ENCODE measurements at places on chromosomes 5 and 9.

- DNase-seq: no peak
These were observed 1006.9 kb upstream of the CTNND2 start for GRCh38 chr5:12911156-12911555.

GRCh38 chr9:120902569-120903535, 23.7 kb downstream of the TRAF1 start:
- peak; percentile 43 for DNase-seq

GRCh38 chr5:178688551-178688950, 41.9 kb downstream of the ZNF354A start:
- no peak for DNase-seq

DNA sequence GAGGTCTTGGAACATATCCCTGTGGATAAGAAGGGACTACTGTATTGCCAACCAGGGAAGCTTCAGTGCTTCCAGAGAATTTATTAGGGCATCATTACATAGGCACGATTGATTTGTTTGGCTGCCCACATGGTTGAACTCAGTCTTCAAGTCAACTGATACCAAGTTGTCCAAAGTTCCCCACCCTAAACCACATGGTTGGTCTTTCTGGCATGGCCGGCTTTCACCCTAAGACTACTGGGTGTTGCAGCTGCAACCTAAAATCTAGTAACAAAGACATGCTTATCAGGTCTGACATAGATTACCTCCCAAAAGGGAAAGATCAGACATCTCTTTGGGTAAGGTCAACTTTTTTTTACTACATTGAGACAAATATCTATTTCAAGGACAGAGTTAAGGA, 37.0 kb downstream of the FAF2 start:
- no peak for DNase-seq

DNA sequence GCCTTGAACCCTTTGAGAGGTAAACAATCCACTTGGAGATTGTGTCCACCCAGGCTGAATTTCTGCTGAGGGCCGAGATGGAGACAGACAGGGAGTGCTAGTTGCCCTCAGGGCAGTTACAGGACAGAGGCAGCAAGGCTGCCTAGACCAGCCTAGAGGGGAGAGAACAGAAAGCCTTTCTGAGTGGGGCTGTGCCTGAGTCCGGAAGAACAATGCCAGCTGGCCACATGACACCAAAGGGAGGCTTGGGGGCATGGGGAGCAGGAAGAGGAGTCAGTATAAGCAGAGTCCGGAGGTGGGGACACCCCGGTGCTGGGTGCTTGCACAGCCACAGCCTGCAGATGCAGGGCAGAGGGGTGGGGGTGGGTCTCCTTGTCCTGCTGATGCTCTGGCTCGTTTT, 145.7 kb downstream of the CFAP90 start:
- DNase-seq: no peak

DNA sequence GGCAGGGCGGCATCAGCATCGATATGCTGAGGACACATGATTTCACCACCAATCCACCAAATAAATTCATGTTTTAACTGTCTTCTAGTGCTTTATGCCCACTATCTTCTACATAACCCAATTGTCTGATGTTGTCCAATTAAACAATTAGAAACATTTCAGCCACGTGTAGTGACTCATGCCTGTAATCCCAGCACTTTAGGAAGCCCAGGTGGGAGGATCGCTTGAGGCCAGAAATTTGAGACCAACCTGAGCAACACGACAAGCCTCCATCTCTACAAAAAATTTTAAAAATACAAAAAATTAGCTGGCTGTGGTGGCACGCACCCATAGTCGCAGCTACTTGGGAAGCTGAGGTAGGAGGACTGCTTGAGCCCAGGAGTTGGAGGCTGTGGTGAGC, 128.1 kb downstream of the MYO10 start:
- DNase-seq: no peak

GRCh38 chr5:124889850-124890249, 143.4 kb upstream of the ZNF608 start:
- no peak for DNase-seq

DNA sequence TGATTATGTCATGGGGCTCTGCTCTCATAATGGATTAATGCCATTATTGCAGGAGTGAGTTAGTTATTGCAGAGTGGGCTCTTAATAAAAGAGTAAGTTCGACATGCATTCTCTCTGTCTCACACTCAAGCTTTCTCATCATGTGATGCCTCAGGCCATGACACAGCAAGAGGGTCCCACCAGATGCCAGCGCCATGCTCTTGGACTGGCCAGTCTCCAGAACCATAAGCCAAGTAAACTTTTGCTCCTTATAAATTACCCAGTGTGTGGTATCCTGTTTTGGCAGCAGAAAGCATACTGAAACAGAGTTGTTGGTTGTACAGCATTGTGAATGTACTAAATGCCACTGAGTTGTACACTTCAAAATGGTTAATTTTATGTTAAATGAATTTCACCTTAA, 138.1 kb downstream of the MYO10 start:
- no peak for DNase-seq

DNA sequence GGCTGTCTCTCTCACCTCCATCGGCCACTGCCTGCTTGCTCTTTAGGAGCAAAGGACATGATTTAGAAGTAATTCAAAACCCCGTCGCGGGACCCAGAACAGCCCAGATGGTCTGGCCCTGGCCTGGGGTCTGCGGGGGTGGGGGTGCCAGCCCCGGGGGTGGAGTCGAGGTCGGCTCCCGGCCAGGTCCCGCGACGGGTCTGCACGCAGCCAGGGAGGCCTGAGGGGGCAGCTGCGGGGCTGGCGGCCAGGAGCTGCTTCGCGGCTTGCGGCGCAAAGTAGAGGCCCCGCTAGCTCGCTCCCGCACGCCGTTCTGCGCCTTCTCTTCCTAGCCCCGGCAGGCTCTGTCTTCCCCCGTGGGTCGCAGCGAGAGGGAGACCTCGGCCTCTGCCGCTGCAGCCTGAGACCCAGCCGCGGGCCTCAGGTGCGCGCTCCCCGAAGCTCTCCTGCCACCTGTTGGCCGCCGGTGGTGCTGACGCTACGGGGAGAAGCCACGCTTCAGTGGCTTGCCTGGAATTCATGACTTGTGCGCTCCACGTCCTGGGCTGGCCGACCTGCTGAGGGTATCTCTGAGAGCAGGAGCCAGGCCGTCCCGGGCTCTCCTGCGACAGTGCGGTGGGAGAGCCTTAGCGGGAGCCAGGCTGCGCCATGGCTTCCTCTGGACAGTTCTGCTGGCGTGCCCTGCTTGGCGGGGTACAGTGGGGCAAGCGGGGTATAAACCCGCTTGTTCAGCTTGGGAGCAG, 157.2 kb upstream of the PITX1 start:
- DNase-seq: peak; percentile 75

DNA sequence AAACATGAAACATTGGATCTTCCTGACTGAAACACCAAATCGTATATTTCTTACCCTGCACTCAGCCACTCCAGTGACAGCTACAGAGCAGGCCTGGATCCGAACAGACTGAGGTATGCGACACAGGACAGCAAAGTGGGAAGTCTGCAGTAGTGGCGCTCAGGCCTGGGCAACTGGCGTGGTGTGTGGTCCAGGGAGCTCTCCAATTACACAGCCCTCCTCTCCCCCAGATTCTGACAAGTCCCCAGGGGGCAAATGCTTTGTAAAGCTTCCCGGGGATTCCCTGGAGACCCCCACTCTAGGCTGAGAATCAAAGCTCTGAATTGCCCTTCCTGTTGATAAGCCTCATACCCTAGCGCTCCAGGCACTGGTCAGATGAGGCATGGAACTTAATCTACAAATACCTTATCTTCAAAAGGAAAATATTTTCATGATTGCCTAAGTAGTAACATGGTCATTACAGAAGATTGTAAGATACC, 104.8 kb upstream of the ERCC6L2 start:
- no peak for DNase-seq

- no peak for DNase-seq
These were observed 149.9 kb upstream of the ANKH start for GRCh38 chr5:15021266-15022046.

GRCh38 chr5:132296412-132297016, 2.3 kb downstream of the SLC22A4 start:
- DNase-seq: no peak

DNA sequence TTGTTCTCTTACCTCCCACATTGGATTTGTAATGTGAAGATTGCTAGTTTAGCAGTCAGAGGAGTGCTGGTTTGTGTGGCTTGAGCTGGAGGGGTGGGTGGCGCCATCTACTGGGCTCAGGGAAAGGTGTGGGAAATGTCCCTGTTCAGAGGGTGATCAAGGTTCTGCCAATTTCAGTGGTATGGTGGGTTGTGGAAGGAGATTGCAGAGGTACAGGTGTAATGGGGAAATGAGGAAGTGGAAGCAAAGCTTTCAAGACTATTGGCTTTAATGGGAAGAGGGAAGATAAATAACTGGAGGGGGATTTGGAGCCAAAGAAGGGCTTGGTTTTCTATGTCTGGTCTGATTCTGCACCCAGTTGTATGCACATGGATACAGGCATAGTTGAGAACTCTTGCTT, 76.4 kb downstream of the OSMR start:
- DNase-seq: peak; percentile 40

DNA sequence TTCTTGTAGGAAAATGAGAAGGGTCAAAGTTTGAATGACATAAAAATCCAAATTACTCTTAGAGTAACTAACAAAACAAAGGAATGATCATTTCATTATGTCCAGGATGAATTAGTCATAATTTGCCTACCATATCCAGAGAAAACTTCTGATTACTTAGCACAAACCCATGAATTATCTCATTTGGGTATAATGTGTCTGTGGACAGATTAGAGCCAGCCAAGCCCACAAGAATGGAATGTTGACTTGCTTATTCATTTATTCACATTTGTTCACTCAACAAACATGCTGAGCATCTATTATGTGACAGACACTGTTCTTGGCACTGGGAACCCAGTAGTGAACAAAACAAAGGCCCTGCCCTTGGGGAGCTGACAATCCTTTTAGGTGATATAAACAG, 87.4 kb downstream of the APBA1 start:
- no peak for DNase-seq

- no peak for DNase-seq
These were observed 1.6 kb upstream of the TMEM141 start for GRCh38 chr9:136789523-136789937.

GRCh38 chr9:87063246-87063645, 115.9 kb upstream of the GAS1 start:
- no peak for DNase-seq

DNA sequence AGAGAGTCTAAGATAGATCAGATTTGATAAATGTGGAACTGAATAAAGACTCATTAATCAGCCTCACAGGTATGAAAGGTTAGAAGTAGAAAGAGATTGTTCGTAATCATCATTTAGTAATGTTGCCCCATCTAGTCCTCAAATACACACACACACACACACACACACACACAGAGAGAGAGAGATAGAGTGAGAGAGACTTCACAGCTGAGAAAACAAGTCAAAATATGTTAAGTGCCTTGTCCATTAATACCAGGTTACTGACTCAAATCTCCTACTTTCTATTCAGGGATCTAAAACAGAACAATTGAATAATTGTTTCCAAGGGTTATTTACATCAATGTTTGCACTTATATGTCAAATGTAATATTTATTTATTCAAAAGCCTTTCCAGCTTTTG, 284.6 kb downstream of the MRPS30 start:
- DNase-seq: no peak

DNA sequence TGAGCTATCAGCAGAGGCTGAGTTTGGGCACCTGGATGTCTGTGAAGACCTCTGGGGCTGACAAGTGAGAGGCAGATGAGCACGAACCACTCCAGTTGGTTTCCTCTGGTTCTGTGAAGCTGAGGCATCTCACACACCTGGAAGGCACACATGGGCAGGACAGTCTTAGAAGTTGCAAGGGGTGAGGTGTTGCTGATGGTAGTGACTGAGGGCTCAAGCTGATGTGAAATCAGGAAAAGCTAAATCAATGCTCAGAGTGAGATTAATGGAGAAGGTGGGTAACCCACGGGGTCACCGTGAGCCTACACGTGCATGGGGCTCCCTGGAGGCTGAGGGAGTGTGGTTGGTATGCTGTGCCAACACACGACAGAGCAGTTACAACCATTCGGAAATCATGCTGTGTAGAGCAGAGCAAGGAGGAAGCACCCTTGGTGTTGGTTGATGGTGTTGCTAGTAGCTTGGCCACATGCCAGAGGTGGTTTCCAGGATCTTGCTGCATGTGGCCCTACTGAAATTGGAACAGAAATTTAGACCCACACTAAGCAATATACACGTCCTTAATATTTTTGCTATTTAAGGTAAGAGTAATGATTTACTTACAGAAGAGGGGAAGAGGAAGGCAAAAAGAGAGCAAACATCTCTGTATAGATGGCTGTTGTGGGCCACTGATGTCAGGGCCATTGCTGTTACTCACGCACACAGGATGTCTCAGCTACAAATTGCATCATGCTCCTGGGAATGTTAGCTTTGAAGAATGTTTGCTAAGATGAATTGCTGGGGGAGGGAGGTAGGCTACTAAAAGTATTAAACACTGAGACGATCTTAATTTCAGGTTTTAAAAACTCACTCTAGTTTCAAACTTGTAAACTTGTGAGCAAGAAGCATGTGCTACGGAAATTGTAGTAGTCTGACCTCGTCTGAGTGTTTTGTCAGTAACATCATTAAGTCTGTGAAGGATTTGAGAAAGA, 170.5 kb downstream of the ARHGEF28 start:
- DNase-seq: no peak

GRCh38 chr5:172564188-172564587, 76.9 kb upstream of the NEURL1B start:
- DNase-seq: no peak

GRCh38 chr9:111356481-111357244, 26.6 kb upstream of the OR2K2 start:
- no peak for DNase-seq

DNA sequence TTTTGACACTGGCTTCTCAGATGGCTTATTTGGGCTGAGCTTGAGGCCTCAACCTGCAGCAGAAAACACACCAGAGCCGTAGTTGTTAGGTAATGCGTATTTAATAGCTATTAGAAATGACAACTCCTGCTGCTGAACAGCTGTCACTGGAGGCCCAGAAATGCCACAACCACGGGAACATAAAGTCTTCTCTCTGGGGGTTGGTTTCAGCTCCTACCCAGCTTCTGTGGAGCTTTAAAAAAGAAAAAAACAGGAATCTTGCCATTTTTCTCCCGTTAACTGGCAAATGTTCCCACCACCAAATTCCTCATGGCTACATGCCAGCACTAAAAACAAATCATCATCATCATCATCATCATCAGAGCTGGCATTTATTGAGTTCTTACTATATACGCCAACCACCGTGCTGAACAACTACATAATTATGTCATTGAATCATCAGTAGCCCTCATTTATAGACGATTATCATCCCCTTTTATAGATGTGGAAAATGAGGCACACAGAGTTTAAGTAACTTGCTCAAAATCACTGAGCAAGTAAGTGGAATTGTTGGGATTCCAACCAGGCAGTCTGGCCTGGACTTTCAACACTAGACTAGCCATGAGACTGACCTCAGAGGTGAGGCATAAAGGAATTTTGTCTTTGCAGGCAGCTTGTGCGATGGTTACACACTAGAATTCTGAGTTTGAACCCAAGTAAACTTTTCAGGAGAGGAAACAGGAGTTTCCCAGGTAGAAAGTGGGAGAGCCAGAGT, 185.3 kb upstream of the WWC1 start:
- DNase-seq: no peak

DNA sequence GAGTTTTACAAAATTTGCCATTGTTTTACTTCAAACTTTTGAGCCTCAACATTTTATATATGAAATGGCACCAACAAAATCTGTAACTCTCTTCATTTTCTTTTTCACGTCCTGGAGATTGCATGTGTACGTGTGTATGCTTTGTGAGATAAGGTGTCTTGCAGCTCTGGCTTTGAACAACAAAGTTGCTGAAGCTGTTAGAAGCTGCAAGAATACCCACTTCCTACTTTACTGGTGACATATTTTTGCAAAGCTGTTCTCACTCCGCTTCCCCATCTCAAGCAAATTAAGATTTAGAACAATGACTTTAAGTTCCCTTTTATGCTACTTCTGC, 41.8 kb downstream of the FYB1 start:
- DNase-seq: peak; percentile 41

GRCh38 chr5:71973563-71973962, 133.7 kb upstream of the MAP1B start:
- DNase-seq: no peak

All from CD4-positive, alpha-beta T cell treated with Interleukin-17A for 4 hours (primary cell).